PC-3 (cell line): ENCODE measurements at places on chromosomes 5 and 9.

- no peak for DNase-seq
Measured at GRCh38 chr9:36827593-36827992, 206.5 kb downstream of the PAX5 start.

GRCh38 chr5:55868846-55869245 is 17.7 kb downstream of the IL31RA start:
- peak; percentile 90 for DNase-seq

DNA sequence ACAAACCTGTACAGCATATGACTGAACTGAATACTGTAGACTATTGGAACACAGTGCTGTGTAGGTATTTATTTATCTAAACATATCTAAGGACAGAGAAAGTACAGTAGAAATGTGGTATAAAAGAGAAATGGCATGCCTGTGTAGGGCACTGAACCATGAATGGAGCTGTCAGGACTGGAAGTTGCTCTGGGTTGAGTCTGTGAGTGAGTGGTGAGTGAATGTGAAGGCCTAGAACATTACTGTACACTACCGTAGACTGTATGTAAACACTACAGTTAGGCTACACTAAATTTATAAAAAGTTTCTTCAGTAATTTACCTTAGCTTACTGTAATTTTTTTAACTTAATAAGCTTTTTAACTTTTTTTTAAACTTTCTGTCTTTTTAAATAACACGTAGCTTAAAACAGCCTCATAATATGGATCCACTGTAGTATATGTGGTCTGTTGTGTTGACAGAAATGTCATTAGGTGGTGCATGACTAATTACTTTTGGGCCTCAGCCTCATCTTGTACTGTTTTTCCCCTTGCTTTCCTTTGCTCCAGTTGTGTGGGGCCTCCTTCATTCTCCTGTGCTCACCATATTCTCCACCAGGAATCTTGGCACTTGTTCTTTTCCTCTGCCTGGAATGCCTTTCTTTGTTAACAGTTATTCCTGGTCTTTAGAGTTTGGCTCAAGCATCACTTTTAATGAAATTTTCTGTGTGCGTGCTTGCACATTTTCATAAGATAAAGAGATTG is 8.8 kb downstream of the SPIN1 start:
- DNase-seq: no peak

DNA sequence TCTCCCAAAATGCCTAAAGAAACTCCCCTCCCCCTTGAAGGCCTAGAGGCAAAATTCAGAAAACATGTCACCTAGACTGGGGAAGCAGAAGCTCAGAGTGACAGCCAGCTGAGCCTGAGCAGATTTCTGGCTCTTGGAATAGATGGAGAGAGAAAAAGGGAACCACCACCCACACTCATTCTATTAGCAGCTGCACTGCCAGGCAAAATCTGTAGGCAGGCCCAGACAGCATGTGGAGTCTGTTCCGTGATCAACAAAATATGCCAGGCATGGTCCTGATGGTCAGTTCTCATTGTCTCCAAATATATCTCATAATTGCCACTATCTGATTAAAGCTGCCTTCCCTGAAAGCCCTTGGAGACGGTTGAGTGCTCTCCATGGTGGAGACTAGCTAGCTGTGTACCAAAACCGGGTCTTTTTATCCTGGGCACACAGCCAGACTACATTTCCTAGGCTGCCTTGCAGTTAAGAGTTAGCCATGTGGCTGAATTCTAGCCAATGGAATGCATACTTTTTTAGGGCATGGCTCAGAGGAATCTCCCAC is 131.7 kb upstream of the GPR151 start:
- DNase-seq: no peak

DNA sequence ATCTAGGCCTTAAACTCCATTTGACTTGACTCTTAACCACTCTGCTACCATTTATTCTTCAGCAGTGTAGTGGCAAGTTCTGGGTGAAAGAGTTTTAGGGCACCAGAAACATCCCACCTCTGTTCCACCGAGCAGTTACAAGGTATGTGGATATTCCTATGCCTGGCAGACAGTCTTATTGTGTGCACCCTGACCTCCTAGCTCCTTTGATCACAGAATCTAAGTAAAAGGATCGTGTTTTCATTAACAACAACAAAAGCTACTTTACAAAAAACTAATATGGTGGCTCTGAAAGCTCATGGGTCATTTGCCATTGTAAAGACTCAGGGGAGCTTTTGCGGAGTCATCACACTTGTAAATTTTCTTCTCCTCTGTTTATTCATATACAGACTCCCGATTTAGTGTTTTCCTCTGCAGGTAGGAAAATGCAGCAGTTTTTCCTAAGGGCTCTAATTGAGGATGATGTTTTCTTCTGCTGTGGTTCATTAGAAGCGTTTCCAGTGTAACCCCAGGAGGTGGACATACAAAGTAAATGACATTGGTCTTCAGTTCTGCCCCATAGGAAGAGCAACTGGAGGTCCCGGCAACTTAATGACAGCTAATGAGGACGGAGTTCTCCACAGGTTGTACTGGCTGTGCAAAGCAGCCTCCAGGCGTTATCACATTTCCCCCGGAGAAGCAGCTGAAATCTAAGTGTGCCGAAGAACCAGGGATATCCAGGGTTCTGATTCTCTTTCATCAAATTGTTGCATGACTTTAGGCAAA is 78.2 kb downstream of the ATP10B start:
- no peak for DNase-seq

GRCh38 chr5:92337772-92338234 is 954.7 kb upstream of the ARRDC3 start:
- peak; percentile 59 for DNase-seq

DNA sequence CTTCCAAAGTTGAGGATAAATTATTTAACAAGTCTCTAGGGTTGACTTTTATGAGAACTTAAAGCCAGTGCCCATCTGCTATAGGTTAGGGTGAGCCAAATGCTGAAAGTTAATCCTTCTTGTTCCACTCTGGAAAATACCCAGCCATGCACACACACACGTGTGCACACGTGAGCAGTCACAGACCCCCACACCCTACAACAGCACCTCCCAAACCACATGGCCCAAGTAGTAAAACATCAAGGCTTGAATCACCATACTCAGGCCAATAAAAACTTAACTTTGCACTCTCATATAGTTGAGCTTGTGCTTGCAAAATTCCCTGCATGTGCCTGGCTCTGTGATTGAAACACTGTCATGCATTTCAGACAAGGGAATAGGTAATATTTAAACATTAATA is 467.6 kb downstream of the ARHGEF28 start:
- DNase-seq: no peak

DNA sequence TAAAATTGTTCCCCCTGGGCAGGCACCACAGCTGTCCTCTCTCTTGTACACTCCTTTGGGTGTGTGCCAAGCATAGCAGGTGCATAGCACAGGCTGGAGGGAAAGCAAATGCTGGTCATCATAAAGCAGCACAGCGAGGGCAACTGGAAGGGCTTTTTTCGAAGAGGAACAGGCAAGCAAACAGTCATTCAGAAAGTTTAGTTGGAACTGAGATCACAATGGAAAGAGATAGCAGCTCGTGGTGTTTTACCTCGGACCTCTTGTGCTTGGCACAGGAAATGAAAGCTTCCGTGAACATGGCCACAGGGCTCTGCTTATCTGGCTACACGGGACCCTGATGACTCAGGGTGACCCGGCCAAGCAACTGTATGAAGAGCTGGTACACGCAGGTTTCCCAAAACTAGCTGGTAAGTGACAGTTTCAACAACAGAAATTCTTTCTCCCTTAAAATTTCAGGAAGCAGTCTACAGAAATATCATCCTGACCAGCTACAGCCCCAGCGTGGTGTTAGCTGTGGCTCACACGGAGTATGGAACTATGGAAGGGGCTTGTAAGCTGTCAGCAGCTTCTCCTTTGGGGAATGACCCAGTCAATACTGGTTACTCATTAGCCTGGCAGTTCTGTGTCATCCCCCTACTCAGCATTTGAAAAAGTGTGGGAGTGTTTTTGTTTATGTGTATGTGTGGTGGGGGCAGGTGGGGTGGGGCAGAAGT is 48.1 kb downstream of the POC5 start:
- peak; percentile 43 for DNase-seq

- no peak for DNase-seq
Measured at GRCh38 chr9:95511616-95511931, 5.2 kb downstream of the PTCH1 start.

DNA sequence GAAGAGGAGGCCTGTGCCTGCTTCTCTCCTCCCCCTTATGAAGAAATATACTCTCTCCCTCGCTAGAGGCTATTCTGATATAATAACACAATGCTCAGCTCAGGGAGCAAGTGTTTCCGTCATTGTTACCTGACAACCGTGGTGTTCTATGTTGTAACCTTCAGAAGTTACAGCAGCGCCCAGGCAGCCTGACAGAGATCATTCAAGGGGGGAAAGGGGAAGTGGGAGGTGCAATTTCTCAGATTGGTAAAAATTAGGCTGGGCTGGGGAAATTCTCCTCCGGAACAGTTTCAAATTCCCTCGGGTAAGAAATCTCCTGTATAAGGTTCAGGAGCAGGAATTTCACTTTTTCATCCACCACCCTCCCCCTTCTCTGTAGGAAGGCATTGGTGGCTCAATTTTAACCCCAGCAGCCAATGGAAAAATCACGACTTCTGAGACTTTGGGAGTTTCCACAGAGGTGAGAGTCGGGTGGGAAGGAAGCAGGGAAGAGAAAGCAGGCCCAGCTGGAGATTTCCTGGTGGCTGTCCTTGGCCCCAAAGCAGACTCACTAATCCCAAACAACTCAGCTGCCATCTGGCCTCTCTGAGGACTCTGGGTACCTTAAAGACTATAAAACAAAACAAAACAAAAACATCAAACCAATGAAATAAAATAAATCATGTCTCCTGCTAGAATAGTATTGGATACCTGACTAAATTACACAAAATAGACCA is 1.3 kb downstream of the TMEM174 start:
- no peak for DNase-seq

DNA sequence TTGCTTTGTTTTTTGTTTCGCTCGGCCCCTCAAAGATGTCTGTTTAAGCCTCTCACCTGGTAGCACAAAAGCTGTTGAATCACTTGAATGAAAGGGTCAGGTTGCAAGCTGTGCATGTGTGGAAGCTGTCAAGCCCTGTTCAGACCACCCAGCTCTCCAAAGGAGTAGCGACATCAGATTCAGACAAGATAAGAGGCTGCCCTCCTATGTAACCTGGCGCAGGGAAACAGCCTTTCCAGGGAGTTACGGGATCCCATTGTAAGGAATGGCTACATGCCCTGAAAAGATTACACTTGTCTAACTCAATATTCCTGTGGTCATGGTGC is 2.9 kb downstream of the FREM1 start:
- no peak for DNase-seq

GRCh38 chr9:137211532-137211931 is 6.0 kb downstream of the NDOR1 start:
- no peak for DNase-seq

- DNase-seq: no peak
Measured at GRCh38 chr5:172839669-172840431, 5.8 kb downstream of the ERGIC1 start.

- peak; percentile 43 for DNase-seq
Measured at GRCh38 chr5:42655982-42656650, 100.5 kb upstream of the CCDC152 start.

DNA sequence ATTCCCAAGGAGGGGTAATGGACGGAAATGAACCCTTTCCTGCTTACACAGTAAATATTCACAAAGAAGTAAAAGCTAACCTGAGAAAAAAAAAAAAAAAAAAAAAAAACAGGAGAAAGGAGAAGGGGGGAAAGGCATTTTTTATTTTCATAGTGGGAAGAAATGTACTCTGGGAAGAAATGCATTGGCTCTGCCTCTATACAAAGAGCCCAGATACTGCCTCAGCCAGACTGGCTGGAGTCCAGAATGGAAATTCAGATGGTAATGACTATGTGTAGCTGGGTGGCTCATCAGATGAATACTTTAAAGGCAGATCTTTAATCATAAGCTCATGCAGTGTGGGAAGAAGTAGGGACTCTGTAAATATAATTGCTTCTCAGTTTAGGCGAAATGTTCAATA is 124.9 kb upstream of the ZNF608 start:
- no peak for DNase-seq

DNA sequence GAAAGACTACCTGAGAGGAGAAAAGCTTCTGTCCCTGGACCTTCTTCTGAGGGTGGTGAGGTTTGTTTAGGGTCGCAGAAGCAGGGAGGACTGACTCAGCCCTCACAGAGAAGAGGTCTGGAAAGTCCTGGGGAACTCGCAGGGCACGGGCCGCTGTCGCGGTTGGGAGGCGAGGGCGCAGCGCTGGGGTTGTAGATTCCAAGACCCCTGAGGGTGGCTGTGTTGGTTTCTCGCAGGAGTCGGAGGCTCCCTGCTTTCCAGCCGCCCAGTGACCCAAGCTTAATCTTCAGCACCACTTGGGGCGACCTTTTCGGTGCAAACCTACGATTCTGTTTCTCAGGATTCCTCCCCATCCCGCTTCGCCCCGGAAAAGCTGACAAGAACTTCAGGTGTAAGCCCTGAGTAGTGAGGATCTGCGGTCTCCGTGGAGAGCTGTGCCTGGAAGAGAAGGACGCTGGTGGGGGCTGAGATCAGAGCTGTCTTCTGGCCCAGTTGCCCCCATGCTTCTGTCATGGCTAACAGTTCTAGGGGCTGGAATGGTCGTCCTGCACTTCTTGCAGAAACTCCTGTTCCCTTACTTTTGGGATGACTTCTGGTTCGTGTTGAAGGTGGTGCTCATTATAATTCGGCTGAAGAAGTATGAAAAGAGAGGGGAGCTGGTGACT is 482 bp downstream of the SLC27A6 start:
- DNase-seq: no peak
